ENCODE measurements at places on chromosomes 12 and 14.

DNA sequence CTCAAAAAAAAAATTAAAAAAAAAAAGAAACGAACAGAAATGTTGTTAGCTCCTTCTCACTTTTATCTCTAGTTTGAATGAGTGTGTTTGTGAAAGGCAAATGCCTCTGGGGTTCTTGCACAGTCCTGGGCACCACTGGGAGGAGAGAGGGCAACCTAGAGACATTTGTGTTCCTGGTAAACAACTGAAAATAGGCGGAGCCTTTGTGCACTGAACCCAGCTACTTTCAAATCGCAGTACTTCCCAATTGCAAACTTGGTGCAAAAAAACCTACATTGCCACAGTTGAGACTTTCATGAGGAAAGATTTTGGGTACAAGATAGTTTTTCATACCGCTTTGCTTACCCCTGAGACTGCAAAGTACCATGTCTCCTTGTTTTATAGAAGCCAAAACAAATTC is 430.0 kb downstream of the ZFP36L1 start:
- no peak for DNase-seq

DNA sequence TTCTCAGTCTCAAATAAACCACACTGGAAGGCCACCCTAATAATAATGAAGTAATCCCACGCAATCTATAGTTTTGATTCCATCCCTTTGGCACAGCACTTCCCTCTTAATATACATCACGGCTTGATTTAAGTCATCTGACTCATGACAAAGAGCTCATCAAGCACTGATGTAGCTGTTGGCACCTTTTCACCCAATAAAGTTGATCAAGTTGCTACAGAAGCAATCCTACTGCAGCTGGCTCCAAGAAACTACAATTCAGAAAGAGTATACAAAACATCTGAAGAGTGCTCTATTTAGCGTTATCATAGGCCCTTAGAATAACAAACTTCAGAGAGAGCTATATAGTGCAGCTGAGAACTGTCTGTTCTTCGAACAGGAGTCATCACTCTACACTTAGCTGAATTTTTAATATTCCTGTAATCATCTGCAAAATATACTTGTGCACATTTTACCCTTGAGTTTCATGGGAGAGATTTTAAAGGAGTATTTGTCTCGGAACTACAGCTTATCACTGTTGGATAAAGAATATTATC is 94.9 kb downstream of the OSBPL8 start:
- DNase-seq = no peak

DNA sequence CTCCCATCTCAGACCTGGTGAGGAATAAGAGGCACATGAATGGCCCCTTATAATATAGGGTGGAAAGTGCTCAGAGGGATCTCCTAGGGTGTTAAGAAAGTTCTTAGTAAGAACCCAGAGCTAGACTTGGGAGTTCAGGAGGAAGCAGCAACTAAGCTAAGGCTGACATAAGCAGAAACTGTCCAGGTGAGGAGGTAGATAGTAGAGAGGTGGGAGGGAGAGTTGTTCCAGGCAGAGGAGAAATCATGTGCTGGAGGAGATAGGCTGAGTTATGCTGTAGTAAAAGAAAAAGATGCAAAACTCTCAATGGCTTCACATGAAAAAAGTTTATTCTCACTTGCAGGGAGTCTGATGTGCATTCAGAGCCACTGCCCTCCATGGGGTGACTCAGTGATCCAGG is 50.7 kb downstream of the FOS start:
- DNase-seq = no peak

- DNase-seq = no peak
Measured at GRCh38 chr14:39023939-39024871, 78.8 kb downstream of the SEC23A start.

DNA sequence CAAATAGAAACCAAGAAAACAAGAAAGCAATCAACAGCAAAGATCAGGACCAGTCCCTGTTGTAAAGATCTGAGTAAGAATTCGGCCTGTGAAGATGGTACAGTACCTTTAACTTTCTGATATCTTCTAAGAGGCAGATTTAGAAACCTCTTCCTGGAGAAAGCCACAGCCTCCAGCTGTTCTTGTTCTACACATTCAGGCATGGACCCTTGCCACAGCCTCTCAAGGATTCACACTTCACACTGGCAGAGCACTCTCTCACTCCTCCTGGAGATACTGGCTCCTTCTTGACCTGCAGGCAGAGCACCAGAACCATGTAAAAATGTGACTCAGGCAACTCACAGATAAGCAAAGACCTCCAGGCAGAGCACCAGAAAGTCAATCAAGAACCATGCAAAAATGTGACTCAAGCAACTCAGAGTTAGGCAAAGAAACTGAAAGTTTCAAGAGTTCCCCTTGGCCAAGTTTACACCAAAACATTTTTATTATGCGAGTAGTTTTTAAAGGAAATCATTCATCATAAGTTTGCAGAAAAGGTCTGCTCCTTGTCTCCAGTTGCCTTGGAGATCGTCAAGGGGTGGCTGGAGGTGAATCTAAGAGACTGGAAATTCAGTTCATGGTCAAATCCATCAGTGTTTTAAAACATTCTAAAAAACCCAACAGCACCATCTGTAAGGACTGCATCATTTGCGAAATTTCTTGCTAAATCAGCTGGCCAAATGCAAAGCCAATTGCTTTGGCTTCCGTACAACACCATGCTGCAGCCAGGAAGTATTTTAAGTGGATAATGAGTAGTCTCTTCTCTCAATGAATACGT is 119.3 kb upstream of the MDM1 start:
- peak; percentile 70 for DNase-seq

- DNase-seq = no peak
Measured at GRCh38 chr12:47121146-47121545, 41.4 kb upstream of the AMIGO2 start.

GRCh38 chr12:76883151-76883550 is 4.3 kb upstream of the CSRP2 start:
- DNase-seq = no peak

GRCh38 chr12:59386236-59386635 is 209.6 kb upstream of the SLC16A7 start:
- DNase-seq = no peak

- DNase-seq = no peak
Measured at GRCh38 chr14:58872061-58872460, 234.3 kb downstream of the DACT1 start.

GRCh38 chr12:46874642-46875041 is 48.8 kb upstream of the SLC38A4 start:
- no peak for DNase-seq

- no peak for DNase-seq
Measured at GRCh38 chr12:109435428-109436187, 41.5 kb downstream of the KCTD10 start.

GRCh38 chr14:79525416-79525815 is 685.9 kb downstream of the DIO2 start:
- DNase-seq = no peak

DNA sequence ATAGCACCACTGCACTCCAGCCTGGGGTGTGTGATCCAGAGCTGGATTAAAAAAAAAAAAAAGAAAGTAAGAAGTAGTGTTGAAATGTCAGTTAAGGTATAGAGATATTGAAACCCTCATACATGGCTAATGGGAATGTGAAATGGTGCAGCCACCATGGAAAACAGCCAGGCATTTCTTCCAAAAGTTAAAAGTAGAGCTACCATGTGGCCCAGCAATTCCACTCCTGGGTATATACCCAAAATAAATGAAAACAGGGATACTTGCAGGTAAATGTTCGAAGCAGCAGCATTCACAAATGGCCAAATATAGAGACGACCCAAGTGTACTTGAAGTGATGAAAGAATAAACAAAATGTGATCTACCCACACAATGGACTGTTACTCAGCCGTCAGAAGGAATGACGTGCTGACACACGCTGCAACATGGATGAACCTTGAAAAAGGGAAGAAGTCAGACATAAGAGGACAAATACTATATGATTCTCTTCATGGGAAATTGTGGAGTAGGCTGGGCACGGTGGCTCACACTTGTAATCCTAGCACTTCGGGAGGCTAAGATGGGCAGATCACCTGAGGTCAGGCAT is 15.2 kb downstream of the IL31 start:
- DNase-seq = no peak

- DNase-seq = no peak
Measured at GRCh38 chr12:119208626-119209061, 29.9 kb downstream of the HSPB8 start.

DNA sequence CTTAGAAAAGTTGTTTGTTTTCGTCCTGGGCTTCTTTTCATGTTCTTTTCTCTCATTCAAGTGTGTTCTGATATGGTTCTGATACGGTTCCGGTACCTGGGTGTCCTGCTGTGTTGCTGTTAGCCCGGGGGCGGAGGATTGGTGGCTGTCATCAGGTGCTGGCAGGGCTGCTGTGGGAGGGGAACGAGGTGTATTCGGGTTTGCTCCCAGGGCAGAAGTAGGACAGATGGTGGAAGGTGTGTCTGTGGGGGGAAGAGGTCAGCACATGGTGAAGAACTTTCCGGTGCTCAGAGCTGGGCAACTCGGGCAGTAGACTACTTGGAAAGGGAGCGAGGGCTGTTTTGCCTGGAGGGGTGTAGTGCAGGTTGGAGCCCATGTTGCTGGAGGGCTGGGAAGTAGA is 70.2 kb downstream of the SLC25A47 start:
- no peak for DNase-seq

DNA sequence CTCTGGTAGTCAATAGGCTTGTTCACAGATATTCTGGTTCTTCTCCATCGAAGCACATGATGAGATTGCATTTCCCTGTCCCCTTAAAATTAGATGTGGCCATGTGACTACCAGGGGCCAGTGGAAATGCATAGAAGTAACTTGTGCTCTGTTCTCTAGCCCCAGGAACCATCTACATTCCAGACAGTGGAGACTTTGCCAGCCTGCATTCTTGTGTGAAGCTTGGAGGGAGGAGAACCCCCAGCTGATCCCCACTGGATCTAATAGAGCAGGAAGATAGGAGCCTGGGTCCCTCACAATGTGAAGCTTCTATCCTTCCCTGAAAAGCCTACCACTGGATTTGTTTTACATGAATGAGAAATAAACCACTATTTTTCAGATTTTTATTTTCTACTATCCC is 130.1 kb downstream of the KITLG start:
- no peak for DNase-seq

GRCh38 chr12:457676-458075 is 2.1 kb upstream of the B4GALNT3 start:
- peak; percentile 44 for DNase-seq

DNA sequence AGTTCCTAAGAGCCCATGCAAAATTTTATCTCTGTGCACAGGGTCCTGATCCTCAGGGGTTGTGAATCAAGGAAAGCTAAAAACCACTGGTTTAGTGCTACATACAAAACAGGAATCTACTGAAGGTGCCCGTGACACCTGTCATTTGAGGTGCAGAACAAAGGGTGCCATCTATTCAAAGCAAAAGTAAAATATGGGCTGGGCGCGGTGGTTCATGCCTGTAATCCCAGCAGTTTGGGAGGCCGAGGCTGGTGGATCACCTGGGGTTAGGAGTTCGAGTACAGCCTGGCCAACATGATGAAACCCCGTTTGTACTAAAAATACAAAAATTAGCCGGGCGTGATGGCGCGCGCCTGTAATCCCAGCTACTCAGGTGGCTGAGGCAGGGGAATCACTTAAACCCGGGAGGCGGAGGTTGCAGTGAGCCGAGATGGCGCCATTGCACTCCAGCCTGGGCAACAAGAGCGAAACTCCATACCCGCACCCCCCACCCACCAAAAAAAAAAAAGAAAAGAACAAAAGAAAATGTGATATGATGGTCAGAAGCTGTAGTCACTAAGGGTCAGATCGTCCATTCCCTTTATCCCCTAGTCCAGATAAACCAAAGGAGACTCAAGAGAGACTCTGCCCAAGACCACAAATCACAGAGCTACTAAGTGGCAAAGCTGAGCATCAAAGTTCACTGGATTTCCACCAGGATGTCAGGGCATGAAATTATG is 3.4 kb downstream of the PPTC7 start:
- DNase-seq = peak; percentile 52

DNA sequence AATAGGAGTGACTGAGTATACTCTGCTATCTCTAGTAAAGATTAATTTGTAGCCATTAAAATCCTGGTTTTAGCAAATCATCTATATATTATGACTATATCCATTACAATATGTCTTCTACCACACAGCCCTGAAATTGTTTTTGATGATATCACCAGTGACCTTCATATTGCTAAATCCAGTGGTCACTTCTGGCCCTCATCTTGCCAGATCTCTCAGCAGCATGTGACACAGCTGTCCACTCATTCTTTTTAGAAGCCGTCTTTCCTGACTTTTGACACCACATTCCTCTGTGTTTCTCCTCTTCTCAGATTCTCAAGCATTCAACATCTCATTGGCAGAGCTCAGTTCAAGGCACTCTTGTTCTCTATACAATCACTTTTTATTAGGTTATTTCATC is 54.9 kb downstream of the CPNE8 start:
- no peak for DNase-seq

DNA sequence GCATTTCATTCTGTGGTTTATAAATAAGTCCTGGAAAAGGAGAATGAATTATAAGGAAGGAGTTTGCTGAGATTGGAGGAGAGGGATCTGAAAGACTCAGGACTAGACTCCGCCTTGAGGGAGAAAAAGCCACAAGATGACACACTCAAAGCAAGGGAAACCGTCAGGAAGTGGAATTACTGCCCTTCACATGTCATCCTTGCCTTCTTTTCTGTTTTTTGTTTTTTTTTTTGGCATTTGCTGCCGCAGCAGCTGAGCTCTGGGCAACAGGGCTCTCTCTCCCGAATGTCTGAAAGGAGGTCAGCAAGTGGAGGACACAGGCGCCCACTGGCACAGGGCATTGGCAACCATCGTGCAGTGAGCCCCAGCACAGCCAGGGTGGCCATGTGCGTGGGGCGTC is 344.9 kb downstream of the DPF3 start:
- no peak for DNase-seq

DNA sequence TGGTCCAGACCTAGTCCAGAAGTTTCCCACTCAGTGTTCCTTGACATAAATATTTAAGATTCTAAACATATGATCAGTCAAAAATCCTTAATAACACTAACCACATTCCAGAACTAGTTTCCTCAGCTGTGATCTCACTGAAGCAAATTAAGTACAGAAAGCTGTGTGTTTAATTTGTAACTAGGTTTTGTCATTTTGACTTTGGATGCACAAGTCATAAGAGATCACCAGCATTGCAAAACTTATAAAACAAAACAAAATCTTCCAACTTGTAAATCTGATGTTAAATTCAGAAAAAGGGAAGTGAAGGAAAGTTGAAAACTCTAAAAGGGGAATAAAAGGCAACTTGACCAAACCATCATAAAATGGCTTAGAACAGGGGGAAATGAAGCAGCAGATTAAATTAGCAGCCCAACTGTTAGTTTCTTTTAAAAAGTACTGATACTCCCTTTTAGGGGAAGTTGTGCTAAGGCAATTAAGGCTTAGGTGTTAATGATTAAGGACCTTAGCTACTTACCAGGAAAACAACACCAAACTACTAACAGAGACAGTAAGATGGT is 56.6 kb downstream of the SH2B3 start:
- DNase-seq = no peak

DNA sequence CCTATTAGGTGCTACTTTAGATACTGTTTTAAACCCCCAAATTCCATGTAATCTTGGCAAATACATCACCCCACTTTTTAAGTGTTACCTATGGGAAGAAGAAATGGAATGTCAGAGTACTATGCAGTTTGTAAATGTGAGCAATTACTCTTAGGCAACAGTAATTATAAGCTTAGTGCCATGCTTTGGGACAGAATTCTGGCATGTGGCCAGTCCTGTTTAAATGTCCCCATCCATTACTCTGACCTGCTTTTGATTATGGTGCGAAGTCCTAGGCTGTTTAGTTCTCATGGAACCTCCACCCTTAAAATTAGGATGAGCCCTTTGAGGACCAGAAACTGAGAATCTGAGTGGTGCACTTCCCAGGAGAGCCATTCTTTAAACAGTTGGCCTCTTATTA is 321.4 kb upstream of the RGS6 start:
- DNase-seq = no peak

GRCh38 chr12:94261119-94261518 is 112.7 kb downstream of the PLXNC1 start:
- no peak for DNase-seq

- DNase-seq = peak; percentile 76
Measured at GRCh38 chr14:35355981-35356841, 48.3 kb downstream of the NFKBIA start.
